ENCODE measurements at places on chromosomes 4 and X. TPM values are rescaled to one million over a fixed set of nuclear protein-coding genes. Genes with fewer than 3 reads are reported as not detected.

Gene ZNF41
- total RNA-seq, result 3.8 TPM

Gene MRPL1
- 20.4 TPM for total RNA-seq

Gene TEX13B
- not detected for total RNA-seq

Gene ZNF157
- total RNA-seq, result not detected

Gene NAP1L5
- total RNA-seq, result 6.8 TPM

Measured in cardiac atrium fibroblast (primary cell).